Aorta (tissue), 5 donors: ENCODE measurements at places on chromosomes 6 and 20. TPM values are rescaled to one million over a fixed set of nuclear protein-coding genes. Genes with fewer than 3 reads are reported as not detected.

DNA sequence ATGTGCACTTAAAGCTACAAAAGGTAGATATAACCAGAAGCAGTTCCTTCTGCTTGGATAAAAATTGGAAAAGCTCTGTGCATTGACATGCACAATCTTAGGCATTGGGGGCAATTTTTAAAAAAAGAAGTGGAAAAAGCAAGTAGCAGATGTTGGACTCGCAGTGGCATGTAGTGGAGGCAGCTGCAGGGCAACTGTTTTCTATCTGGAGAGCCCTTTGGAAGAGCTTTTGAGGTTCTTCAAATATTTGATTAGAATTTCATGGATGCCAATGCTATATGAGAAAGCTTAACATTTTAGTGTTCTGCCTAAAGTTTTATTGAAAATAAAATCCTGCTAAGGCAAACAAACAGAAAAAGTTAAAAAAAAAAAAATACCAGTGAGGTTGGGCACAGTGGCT lies 388.3 kb upstream of the RNF217 start:
- DNase-seq: no peak
- no peak overlapping the region for H3K4me3 ChIP-seq
- no peaks in the 10 kb centered on the region for H3K36me3 ChIP-seq
- H3K4me1 ChIP-seq: no peaks in the 10 kb centered on the region

DNA sequence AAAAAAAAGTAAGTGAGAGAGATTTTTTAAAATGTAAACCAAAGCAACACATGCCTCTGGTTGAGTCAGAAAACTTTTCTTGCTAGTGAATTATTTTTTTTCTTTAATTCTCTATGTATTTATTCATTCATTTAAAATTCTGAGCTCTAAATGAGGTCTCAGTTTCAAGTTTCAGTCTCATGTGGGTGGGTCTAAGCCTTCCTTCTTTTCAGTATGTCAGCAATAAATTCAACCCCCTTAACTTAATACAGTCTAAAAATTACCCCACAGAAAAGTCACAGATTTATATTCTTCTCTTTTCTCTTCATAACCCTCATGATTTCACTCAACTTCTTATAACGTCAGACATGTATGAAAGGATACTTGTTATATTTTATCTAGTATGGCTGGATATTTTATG lies 663.3 kb upstream of the PTCHD4 start:
- no peak overlapping the region for H3K27ac ChIP-seq
- no peak for DNase-seq
- no peaks in the 10 kb centered on the region for H3K36me3 ChIP-seq
- H3K4me1 ChIP-seq: no peaks in the 10 kb centered on the region
- H3K4me3 ChIP-seq: no peak overlapping the region

GRCh38 chr20:48791666-48792071 lies 36.1 kb downstream of the PREX1 start:
- H3K27me3 ChIP-seq: no peaks in the 10 kb centered on the region
- peak; percentile 82 for DNase-seq
- H3K4me3 ChIP-seq: no peak overlapping the region
- no peak overlapping the region for H3K27ac ChIP-seq
- no peaks in the 10 kb centered on the region for H3K36me3 ChIP-seq
- no peaks in the 10 kb centered on the region for H3K4me1 ChIP-seq

GLP1R gene
- total RNA-seq: not detected

OR2B6 gene
- not detected for total RNA-seq

NKX2-2 gene
- total RNA-seq: not detected

MYL9 gene
- 3,222 TPM for total RNA-seq
